SK-N-DZ (cell line): ENCODE measurements at places on chromosomes 12 and 14.

- no peak for DNase-seq
Observed at GRCh38 chr14:69114763-69115162, 38.2 kb downstream of the DCAF5 start.

GRCh38 chr14:53924753-53925152, 31.9 kb downstream of the BMP4 start:
- no peak for DNase-seq

DNA sequence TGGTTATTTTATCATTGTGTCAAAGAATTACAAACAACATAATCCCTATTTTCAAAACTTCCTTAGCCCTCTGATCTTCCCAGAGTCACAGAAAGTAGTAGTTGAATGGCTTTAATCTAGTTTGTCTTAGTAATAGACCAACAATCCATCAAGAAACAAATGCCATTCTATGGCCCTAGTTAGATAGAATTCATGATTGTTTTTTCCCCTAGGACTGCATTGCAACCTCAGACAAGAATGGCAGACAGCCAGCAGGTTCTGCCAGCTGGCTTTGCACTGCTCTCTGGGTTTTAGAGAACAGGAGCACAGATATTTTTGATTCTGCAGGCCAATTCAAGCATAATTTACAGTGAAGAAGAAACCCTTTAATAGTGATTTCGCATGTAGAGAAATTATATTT, 33.8 kb downstream of the SYT1 start:
- DNase-seq: no peak

- no peak for DNase-seq
Observed at GRCh38 chr12:70619471-70620152, 17.6 kb downstream of the PTPRB start.

DNA sequence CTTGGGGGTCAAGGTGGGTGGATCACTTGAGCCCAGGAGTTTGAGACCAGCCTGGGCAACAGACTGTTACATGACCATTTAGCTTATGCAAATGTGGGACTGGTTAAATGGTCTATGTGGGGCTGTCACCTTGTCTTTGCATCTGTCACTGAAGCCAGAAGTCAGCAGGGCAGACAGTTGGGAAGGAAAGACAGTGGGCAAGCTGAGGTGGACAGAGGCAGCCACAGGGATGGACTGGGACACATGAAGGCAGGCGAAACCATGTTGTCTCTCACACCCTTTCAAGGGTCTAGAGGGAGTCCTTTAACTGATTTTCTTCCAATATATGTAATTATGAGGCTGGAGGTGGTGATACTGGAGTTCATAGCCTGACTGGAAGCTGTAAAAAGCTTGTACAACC, 426.4 kb downstream of the TMEM121 start:
- DNase-seq: no peak

DNA sequence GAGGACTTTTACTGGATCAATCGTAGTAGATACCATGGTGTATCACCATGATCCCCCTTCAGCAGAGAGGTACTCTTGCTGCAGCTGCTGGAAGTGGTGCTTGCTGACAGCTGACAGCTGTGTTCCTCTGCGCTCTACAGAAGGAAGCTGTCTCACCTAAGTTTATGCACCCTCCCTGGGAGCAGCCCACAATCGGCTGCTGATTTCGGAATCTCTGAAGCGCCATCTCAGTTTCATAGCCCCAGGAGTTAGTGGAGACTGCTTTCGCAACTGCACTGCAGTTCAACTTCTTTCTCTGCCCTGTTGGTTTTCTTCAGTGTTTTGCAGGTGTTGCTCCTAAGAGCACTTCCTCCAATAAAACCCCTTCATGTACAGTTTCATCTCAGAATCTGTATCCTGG, 237.9 kb downstream of the PAWR start:
- DNase-seq: no peak

GRCh38 chr12:65278576-65279368, at the start of gene MSRB3:
MSRB3 (plus strand) TSS chr12:65278683; CDS start chr12:65308580, 29,897 bp downstream.
- peak; percentile 13 for DNase-seq

- DNase-seq: no peak
Observed at GRCh38 chr12:31813305-31813704, 84.5 kb upstream of the AMN1 start.

DNA sequence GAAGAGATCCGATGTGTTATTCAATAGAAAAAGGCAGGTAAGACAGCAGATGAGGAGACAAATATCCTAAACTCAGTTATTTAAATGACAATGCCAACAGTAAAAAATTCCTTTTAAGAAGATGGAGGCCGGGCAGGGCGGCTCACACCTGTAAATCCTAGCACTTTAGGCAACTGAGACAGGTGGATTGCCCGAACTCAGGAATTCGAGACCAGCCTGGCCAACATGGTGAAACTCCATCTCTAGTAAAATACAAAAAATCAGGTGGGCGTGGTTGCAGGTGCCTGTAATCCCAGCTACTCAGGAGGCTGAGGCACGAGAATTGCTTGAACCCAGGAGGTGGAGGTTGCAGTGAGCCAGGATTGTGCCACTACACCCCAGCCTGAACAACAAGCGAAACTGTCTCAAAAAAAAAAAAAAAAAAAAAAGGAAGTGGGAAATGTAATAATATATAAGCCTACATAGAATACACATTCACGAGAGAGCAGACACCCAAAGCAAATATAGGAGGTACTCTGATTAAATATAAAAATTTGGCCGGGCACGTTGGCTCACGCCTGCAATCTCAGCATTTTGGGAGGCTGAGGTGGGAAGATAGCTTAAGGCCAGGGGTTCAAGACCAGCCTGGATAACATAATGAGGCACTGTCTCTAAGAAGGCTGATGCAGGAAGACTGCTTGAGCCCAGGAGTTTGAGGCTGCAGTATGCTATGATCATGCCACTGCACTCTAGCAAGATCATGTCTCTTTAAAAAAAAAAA, 19.0 kb downstream of the CORO1C start:
- no peak for DNase-seq

DNA sequence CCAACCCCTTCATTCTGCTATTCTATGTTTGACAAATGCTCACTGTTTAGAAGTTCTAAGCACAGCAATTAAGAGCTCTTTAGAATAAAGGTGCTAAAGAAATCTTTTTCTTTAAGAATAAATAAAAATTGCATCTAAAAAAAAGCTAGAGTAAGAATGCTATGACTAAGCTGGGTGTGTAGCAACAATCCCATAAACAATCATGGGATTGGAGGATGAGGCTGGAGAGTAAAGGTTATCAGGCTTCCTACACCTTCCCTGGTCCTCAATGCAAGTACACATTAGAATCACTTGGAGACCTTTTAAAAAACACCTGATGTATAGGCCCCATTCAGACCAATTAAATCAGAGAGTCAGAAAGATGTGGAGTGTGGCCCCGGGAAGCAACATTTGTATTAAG, 88.3 kb downstream of the CIT start:
- no peak for DNase-seq

DNA sequence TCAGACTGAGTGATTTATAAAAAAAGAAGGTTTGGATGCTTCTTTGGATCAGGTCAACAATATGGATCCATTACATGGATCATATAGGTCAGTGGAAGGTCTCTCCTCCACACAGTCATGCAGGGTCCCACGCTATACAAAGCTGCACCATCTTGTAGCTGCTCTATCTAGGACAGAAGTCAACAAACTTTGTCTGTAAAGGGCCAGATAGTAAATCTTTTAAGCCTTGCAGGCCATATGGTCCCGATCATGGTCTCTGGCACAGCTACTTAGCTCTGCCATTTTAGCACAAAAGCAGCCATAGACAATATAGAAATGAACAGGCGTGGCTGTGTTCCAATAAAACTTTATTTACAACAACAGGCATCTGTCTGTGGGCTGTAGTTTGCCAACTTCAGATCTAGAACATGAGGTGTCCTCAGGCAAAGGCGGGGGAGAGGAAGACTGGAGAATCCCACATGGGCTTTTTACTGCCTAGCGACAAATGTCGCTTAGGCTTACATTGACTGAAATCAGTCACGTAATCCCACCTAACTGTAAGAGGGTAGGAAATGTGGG, 36.7 kb downstream of the TMEM233 start:
- DNase-seq: no peak

DNA sequence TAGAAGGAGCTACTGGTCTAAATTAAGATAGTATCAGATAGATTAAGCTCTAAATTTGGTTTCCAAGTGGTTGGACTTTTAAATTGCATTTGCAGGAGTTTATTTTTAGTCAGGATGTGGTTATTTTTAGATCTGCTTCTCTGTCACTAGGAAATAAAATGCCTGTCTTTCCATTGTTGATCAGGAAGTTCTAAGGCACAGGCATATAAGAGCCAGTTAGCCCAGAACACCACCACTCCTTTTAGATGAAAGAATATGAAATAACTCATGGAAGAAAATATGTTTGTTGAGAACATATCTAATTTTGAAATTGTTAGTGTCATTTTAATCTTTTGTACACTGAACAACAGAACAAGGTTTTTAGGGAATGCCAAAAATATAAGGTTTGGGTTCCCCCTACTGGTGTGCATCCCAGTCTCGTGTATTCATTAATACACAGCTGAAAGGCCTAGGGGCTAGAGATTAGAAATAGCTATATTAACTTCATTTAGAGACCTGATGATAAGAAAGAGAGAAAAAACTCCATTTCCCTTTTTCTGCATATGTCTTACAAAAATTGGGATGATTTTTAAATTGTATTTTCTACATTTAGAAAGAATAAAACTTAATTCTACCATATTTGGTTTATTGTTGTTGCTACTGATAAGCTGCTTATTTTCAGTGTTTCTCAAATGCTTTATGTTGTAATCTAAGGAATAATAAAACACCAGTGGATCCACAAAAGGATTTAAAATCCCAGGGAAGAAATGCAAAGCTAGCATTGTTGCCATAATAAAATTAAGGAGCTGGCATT, 67.2 kb downstream of the RIC8B start:
- peak; percentile 35 for DNase-seq

- DNase-seq: no peak
Observed at GRCh38 chr14:69314327-69314726, 54.4 kb downstream of the GALNT16 start.

DNA sequence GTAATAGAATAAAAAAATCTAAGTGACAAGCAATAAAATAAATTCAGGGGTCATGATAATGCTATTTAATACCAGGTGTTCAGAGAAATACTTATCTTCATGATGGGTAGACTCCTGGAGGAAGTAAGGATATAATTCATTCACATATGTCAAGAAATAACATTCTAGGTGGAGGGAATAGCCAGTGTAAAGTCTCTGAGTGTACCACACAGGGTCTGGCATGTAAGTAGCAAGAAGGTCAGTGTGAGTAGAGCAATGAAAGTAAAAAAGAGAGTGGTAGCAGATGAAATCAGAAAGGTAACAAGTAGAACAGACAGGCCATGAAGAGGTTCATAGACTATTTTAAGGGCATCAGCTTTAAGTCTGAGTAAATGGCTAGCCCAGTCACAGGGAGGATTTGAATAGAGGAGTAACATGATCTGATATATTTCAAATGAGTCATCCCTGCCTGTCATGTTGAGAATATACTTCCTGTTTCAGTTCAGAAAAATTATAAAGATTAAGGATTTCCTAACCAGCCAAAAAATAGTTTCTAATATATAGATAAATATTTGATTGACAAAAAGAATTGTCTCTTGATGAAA, 519.9 kb downstream of the C12orf50 start:
- DNase-seq: no peak

- DNase-seq: no peak
Observed at GRCh38 chr12:116431677-116432300, 127.4 kb upstream of the MAP1LC3B2 start.

GRCh38 chr12:6964605-6965025, 5.8 kb downstream of the PHB2 start:
- no peak for DNase-seq

DNA sequence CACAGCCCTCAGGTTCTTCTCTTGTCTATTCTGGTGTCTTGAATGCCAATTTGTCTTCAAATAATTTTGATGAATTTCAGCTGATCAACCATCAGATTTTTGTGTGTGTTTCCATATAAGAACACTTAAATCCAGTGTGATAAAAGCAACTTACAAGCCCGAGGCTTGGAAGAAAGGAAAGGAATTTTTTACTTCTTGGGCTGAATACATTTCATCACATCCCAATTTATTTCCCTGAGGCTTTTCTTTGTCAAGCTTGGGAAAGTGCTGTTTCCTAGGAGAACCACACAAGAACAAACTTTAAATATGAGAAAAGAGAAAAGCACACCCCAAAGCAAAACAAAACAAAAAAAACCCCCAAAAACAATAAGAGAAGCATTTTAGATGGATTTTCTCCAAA, 26.6 kb downstream of the GPRC5D start:
- DNase-seq: no peak

DNA sequence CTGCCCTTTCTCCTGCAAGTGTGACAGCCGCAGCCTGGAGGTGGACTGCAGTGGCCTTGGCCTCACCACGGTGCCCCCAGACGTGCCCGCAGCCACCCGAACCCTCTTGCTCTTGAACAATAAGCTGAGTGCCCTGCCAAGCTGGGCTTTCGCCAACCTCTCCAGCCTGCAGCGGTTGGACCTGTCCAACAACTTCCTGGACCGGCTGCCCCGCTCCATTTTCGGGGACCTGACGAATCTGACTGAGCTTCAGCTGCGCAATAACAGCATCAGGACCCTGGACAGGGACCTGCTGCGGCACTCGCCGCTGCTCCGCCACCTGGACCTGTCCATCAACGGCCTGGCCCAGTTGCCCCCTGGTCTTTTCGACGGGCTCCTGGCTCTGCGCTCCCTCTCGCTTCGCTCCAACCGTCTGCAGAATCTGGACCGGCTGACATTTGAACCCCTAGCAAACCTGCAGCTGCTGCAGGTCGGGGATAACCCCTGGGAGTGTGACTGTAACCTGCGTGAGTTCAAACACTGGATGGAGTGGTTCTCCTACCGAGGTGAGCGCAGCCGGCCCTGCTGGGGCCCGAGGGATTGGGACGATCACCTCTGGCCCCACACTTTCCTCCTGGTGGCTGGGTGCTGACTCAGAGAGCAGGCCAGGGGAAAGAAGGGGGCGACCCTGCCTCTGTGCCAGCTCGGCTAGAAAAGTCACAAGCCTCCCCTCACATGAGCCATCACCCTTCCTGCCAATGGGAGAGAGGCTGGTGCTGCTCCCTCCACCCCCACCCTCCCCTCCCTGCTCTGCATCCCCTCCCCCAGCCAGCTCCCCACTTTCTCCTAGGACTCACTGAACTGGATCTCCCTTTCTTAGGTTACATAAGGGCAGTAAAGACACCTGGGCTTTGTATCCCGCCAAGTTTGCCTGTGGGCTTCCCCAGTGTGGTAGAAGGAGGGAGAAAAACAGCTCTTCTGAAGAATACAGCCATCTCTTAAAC, 10.9 kb downstream of the LRTM2 start:
- no peak for DNase-seq
